CD4-positive, alpha-beta T cell treated with Interleukin-12 subunit alpha and Interleukin-12 subunit beta, for 1 hour (primary cell): ENCODE measurements at places on chromosomes 2 and 18.

- no peak for DNase-seq
These were observed 239.9 kb downstream of the ZNF516 start for GRCh38 chr18:76255070-76255683.

DNA sequence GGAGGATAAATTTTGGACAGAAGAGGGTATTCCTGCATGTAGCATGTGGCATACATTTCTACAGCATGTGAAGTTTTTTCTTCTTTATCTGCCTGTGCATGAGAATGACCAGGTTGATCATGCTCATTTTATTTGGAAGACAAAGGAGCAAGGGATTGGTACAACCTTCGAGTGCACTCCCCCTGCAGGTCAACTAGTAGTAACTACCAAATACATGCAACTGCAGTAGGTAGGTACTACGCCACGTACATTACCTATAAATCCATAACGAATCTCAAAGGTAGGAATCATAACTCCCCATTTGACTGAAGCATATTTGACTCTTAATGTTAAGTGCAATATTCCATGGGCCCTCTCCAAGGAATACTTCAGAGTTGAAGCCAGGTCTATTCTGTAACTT, 763.9 kb downstream of the TSN start:
- no peak for DNase-seq

DNA sequence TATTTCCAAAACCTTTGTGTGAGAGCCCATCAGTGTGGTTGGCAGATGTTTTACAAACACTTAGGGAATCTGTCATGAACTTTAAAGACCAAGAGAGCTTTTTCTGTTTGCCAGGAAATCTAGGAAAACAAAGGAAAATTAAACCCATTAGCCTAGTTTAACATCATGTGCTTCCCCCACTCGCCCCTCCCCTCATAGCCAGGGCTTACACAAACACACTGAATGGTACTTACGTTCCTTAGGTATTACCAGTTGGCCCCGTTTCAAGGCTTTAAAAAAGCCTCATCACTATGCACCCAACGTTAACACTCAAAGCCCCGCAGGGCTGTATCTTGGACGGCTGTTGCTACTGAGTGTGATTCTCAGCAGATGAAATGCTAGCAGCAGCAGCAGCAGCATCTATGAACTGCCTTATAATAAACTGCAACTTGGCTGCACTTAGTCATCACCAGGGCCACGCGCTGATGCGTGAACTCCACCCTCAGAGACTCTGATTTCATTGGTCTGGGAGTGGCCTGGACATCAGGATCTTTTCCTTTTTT, 20.1 kb upstream of the TTC39C start:
- DNase-seq, result peak; percentile 48

GRCh38 chr2:240964704-240965295, 33.6 kb upstream of the SNED1 start:
- no peak for DNase-seq

DNA sequence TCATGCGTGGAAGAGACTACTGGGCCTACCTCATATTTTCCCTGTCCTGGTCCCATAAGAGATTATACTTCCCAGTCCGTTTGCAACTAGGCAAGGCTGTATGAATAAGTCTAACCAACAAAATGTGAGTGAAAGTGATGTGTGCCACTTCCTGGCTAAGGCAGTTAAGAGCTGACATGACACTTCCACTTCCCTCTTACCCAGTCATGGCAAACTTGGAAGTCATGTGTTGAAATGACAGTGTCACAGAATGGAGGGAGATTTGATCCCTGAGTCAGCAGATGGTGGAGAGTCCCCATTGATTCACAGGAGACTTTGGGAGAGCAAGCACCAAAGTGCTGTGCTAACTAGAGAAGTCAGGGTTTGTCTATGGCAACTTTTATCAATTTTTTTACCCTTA, 36.4 kb downstream of the TACR1 start:
- no peak for DNase-seq

GRCh38 chr2:132645722-132646539, 24.1 kb downstream of the LYPD1 start:
- no peak for DNase-seq

DNA sequence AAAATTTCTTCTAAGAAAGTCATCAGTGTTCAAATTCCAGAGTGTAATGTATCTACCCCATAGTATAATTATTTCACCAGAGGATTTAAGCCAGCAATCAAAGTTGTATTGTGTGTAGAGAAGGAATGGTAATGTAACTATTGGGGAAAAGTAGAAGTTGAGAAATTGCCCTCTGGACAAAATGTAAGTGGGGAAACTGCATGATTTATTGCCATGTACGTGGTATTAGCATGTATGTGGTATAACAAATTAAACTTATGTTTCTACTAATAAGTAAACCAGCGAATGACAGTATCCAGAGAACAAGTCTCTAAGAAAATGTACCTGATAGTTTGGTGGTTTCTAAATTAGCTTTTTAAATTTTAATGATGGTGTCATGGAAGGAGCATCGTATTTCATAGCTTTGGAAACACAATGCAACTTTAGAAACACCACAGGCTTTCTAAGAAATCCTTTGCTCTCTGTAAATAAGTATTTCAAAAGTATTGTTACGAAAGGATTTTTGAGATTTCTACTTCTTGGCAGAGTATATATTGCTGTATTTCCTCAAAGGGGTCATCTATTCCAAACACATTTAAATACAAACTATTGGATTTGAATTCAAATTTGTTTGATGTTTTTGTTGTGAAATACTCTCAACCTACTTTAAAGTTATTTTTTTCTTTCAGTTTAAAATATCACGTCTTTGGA, 1018.9 kb upstream of the ZEB2 start:
- DNase-seq, result no peak
